ENCODE measurements at places on chromosomes 11 and 22.

DNA sequence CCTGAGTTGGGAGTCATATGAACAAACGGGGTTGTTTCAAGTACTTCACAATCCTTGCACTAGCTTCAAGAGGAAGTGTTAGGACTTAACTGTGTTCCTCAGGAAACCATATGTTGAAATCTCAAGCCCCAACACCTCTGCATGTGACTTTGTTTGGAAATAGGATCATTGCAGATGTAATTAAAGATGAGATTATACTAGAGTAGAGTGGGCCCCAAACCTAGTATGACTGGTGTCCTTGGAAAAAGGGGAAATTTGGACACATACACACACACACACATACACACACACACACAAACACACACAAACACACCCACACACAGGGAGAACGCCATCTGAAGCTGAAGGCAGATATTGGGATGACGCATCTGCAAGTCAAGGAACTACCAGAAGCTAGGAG lies 6.4 kb upstream of the CEP295 start:
- DNase-seq = no peak

DNA sequence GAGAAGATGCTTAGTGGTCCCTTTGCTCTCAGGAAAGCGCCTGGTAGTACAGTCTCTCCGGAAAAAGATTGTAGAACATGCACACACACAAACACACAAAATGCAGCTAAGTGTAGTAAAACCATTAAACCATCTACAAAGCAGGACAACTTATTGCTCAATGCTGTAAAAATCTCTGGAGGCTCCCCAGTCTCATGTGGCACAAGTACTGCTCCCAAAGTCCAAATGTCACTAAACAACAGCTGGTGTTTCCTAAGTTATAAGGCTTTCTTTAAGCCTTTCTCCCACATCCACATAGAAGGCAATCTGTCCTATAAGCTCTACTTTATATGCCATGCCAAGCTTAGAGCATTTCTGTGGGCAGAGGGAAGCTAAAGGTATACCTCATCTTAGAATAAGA lies 32.9 kb downstream of the CDON start:
- DNase-seq = no peak

DNA sequence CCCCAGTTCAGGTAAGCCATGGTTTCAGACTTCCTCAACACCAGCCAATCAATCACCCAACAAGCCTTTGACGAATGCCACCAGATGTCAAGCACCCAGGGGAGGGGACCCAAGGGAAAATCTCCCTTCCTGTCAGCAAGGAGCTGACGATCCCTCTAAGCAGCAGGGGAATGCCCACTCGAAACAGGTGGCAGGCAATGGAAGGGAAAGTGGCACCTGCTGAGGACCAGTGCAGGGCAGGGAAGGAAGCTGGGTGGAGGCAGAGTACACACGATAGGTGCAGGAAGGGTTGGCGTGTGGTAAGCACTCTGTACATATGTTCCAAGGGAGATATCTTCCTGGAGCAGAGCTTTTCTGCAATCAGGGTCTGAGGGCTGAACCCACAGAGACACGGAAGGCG lies 11.7 kb upstream of the CREB3L1 start:
- DNase-seq = no peak

DNA sequence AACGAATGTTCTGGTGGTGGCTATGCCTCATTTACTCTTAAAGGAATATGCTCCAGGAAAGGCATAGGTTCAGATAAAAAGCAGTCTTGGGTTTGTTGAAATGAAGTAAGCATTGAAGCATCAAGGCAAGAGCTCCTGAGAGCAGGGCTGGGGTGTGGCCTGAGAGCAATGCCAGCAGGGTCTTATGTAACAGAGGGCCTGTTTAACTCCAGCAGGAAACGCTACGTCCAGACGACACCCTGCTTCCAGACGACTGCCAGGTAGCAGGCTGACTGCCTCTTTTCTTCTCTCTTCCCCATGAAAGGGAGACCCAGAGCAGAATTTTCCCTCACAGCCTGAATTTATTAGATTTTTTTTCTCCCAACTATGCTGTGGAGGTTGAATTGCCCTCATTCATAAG lies 127.2 kb upstream of the SLC5A12 start:
- no peak for DNase-seq

GRCh38 chr11:69001243-69002081 lies 11.6 kb downstream of the MRGPRF start:
- DNase-seq = no peak

GRCh38 chr11:65204143-65204542 lies 22.4 kb downstream of the CAPN1 start:
- DNase-seq = no peak

DNA sequence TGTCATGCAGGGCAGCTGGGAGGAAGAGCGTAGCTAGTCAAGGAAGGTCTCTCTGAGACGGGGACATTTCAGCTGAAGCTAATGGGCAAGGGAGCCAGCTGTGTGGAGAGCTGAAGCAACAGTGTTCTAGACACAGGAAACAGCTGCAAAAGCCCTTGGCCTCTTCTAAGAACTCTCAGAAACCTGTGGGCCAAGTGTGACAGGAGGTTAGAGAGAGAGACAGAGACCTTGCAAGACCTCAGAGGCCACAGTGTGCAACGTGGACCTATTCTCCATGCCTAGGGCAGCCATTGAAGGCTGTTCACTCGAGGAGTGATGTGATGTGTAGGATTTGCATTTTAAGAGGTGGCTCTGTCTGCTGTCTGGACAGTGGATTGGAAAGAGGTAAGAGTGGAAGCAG lies 48.7 kb upstream of the TNRC6B start:
- no peak for DNase-seq

GRCh38 chr11:57174656-57175055 lies 7.1 kb upstream of the LRRC55 start:
- DNase-seq = no peak

- peak; percentile 25 for DNase-seq
These were observed 20.2 kb downstream of the LIF start for GRCh38 chr22:30226192-30226832.

DNA sequence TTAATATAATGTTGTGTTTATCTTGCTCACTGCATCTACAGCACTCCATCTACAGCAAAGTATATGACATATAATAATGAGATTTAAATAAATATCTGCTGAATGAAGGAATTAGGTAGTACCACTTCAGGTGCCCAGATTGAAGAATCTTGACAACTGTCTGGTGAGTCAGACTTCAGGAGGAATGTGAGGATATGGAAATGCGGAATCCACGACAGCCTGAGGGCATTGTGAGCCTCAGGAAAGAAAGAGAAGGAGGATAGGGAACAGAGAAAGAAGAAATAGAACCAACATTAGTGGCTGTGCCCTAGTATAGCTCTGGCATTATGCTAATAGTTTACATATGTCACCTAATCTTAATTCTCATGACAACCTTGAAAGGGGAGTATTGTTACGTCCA lies 304.4 kb downstream of the AASDHPPT start:
- no peak for DNase-seq

GRCh38 chr11:33065445-33066178 lies 26.2 kb downstream of the TCP11L1 start:
- peak; percentile 32 for DNase-seq

DNA sequence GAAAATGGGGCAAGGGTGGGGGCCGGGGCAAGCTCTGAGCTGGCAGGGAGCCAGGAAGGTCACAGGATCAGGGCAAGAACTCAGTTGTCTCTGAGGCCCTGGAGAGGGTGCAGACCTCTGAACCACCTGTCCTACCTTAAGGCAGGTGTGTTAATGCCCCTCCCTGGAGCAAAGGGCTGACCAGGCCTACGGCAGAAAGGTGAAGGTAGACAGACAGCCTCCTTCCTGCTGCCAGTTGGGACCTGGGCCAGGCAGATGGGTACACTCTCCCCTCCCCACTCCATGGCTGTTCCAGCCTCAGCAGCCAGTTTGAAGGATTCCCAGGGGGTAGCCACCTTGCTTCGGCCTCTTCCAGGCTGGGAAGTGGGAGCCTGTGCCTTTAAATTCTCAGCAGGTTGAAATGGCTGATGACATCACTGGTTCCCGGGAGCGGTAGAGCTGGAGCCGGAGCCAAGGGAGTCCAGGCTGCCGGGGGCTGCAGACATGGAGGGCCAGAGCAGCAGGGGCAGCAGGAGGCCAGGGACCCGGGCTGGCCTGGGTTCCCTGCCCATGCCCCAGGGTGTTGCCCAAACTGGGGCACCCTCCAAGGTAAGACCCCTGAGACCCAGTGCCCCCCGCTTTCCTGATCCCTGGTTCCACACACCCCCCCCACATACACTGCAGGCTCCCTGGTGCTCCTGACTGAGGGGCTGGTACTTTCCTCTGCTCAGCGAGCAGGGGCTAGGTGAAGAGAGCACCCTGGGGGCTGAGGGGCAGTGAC lies at the start of gene INPP5J:
Gene INPP5J (plus strand): TSS at position 435 of the 760 bp plus-strand sequence. CDS start 49 bp downstream, at position 484.
- peak; percentile 8 for DNase-seq

GRCh38 chr11:45253640-45254039 lies 32.5 kb downstream of the SYT13 start:
- DNase-seq = no peak

GRCh38 chr11:65430406-65431217 lies 8.0 kb downstream of the NEAT1 start:
- DNase-seq = no peak

DNA sequence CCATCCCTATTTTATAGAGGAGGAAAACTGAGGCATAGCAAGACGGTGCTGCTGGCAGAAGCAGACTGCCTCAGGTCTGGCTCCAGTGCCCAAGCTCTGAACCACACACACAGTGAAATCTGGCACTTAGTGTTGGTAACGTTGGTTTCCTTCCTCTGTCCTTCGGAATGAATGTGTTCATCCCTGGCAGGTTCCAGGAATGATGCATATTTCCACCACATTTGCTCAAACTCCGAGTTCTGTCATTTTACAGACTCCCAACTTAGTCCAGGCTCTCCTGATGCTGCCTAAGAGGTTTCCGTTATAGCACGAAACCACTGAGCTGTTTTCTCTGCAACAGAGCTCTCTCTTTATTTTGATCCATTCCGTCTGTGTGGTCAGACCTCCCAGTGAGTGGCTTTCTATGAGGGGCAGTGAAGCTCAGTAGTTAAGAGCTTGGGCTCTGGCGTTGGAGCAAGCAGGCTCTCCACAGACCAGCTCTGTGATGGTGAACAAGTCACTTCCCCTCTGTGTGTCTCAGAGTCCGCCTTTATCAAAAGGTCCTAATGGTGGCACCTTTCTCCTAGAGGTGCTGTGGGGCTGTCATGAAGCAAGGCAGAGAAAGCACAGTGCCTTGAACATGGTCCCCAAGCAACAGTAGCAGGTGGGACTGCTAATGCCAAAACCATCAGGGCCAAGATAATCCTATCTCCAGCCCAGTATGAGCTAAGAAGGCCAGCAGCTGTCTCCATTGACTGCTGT lies 200.3 kb downstream of the MYO18B start:
- no peak for DNase-seq

GRCh38 chr22:17143826-17144225 lies 15.3 kb downstream of the HDHD5 start:
- no peak for DNase-seq

DNA sequence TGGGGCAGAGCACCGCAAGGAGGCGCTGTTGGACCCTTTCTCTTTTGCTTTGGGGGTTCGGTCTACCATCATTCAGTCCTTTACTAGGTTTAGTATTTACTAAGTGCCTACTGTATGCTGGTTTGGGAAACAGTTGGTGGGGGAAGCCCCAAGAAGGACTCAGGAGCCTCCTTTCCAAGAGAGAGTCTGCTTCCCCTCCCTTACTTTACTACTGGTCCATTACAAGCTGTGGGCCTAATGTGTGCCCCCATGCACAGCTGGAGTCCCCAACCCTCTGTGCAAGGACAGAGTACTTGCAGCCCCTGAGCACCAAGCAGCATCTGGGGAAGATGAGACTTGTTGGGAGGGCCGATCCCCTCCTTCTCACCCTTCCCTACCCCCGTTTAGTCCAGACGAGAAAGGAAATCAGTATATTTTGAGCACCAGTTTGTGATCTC lies 876 bp upstream of the UBE2L6 start:
- DNase-seq = no peak

DNA sequence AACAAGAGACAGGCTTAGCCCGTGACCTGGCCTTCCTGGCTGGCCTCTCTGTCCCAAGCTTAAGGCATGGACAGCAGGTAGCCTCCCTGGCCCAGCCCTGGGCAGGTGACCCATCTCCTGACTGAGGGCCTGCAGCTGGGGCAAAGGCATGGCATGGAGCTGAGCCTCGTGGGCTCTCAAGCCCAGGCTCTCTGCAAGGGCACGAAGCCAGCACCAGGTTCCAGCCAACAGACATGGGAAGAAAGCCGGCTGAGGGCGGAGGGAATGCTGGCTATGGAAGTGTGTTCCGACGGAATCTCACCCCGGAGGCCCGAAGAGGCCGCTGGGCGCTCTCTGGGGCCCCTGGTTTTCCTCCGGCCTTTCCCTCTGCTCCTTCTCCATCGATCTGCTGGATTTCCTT lies 12.9 kb downstream of the DNAL4 start:
- no peak for DNase-seq

DNA sequence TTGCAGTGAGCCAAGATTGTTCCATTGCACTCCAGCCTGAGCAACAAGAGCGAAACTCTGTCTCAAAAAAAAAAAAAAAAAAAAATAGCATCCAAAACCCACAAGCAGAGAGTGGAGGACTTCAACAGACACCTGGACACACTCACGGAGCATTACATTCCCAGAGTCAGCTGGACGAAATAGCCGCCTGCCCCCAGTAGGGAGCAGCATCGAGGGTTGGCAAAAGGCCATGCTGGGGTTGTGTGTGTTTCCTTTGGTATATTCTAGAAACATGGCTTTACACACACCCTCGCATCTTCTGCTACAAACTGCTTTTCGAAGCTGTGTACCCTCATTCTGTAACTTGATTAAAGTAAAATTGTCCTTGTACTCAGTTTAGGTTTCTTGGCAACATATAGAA lies 5.3 kb downstream of the ADA2 start:
- DNase-seq = no peak

DNA sequence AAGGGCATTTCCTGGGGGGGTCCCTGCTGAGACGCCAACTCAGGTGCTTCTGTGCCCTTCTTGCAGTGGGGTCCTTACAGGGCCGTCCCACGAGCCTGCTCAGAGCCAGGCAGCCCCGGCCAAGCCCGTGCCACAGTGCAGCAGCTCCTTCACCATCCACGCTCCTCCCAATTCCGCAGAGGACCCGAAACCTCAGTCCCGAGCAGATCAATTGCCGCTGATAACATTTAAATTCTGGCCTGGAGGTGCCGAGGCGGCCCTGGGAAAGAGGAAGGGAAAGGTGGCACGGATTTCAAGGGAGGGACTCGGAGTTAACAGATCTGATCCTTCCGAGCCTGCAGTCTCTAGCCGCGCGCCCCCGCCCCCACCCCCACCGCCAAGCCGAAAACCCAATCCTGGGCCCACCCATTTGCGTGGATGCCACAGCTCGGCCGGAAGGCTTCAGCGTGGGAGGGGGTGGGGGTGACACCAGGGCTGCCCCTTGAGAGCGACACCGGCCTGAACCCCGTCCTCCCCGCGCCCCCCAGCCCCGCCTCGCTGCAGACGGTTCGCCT lies 32.3 kb upstream of the JAM3 start:
- no peak for DNase-seq

GRCh38 chr11:60315871-60316270 lies 11.2 kb upstream of the MS4A6E start:
- DNase-seq = no peak

GRCh38 chr11:255176-255575 lies 18.4 kb downstream of the PSMD13 start:
- DNase-seq = no peak

- DNase-seq = no peak
These were observed 294.1 kb upstream of the MTNR1B start for GRCh38 chr11:92675303-92675702.

GRCh38 chr11:133935551-133935910 lies 21.2 kb downstream of the IGSF9B start:
- DNase-seq = no peak
